MV-4-11 (cell line): ENCODE measurements at places on chromosomes 1 and 21.

DNA sequence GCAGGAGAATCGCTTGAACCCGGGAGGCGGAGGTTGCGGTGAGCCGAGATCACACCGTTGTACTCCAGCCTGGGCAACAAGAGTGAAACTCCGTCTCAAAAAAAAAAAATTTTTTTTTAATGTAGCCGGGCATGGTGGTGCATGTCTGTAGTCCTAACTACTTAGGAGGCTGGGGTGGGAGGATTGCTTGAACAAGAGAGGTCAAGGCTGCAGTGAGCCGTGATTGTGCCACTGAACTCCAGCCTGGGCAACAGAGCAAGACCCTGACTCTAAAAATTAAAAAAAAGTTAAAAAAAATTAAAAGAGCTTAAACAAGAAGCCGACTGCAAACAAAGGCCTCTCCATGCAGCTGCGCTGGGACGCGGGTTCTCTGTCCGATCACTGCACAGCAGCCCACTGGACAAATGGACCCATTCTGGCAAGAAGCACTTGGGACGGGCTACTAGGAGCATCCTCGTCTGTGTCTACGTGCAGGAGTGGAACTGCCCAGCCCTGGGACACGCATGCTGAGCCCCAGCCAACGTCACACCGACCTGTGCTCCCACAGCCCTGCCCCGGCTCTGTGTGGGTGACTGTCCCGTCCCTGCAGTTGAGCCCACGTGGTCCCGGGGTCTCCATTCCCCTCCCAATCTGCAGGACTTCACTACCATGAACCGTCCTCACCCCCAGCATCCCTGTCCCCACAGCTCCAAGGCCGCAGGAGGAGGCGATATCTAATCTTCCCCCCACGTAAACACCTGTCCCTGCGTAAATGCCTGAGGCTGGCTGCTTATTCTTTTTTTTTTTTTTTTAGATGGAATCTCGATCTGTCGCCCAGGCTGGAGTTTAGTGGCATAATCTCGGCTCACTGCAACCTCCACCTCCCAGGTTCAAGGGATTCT is 12.3 kb downstream of the SLC35E2B start:
- no peak for DNase-seq

DNA sequence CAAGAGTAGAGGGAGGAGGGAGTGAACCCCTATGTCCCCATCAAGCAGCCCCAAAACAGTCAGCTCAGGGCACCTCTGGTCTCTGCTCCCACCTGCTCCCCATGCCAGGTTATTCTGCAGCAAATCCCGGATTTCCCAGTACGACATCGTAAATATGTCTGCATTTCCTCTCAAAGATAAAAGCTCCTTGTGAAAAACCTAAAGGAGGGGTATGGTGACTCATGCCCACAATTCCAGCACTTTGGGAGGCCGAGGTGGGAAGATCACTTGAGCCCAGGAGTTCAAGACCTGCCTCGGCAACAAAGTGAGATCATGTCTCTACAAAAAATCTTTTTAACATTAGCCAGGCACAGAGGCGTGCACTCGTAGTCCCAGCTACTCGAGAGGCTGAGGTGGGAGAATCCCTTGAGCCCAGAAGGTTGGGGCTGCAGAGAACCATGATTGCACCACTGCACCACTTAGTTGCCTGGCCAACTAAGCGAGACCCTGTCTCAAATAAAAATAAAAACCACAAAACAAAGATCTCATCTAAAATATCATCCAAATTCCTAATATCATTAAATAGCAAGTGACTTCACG is 7.1 kb downstream of the ACOT7 start:
- no peak for DNase-seq

GRCh38 chr1:26046246-26047095 is 553 bp upstream of the SLC30A2 start:
- no peak for DNase-seq

- no peak for DNase-seq
These were observed 23.6 kb downstream of the DIP2A start for GRCh38 chr21:46482225-46482845.
